ENCODE measurements at places on chromosomes 2 and 18. TPM values are rescaled to one million over a fixed set of nuclear protein-coding genes. Genes with fewer than 3 reads are reported as not detected.
A peak's percentile ranks its signal among the peaks of the same experiment; 100 is the strongest.

DSEL gene
- polyA plus RNA-seq, result 11.9 TPM

CHRND gene
- polyA plus RNA-seq, result 180 TPM

ABHD1 gene
- polyA plus RNA-seq, result 0.49 TPM

ACTG2 gene
- polyA plus RNA-seq, result 5.1 TPM

FBXO41 gene
- polyA plus RNA-seq, result 0.18 TPM

VSNL1 gene
- polyA plus RNA-seq, result 4.9 TPM

GRCh38 chr2:79179036-79179435, 19.5 kb upstream of the REG3A start:
- no peak for DNase-seq

DNA sequence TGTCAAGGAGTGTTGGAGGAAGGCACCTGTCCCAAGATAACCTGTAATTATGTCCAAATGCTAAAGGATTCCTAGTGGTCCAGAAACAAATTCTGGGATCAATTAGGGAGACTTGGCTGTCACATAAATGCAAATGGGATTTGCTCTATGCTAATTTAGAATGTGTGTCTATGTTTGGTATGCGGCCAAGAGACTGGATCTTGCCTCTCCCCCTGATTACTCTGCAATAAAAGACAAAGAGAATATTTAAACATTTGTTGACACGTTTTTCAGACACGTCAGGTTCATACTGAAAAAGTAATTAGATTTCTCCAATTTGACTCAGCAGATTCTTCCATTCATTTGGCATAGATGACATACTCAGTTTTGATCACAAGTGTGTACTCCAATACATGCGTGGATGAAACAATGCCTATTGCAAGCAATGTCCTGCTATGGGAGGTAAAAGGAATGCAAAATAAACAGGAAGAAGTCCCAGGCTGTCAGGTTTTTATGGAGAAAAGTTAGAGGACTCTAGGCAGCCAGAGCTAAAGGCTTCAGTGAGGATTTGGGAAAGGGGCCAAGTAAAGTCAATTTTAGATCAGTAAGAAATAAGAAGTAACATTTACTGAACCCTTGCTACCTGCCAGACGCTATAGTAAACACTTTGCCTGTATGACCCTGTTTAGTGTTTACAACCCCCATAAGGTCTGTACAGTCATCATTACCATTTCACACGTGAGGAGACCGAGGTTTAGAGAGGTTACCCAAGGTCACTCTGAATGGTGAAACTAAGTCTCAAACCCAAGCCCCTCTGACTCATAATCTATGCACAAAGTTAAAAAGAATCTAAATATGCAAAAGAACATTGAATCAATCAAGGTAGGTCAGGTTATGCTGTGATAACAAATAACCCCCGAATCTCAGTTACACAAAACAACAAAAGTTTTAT, 7.8 kb downstream of the ANTXR1 start:
- DNase-seq, result no peak

DNA sequence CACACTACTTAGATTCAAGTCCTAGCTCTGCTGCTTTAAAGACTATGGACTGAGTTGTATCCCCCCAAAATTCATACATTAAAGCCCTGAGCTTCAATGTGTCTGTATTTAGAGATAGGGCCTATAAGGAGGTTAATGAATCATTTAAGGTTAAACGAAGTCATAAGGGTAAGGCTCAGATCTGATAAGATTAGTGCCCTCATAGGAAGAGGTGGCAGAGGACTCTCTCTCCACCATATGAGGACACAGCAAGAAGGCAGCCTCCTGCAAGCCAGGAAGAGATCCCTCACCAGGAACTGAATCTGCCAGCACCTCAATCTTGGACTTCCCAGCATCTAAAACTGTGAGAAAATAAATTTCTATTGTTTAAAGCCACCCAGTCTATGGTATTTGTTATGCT, 3.1 kb upstream of the CYTIP start:
- DNase-seq, result no peak

- DNase-seq, result no peak
Measured at GRCh38 chr2:79862756-79863155, 349.9 kb downstream of the CTNNA2 start.

DNA sequence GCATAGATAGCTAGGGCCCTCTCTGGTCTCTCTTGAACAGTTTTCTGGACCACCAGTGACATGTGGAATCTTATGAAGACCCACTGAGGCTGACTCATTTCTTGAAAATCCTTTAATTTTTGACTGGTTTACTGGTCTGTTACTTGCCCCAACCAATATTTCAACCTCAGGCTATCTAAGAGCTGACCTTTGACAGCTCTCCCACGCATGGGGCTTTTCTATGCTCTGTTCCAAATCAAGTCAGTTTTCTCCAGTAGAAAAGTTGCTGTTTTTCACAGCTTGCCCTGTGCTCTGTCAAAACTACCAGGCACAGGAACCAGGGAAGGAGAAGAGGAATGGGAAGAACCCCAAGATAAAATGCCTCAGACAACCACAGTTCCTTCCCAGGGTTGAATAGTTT, 46.0 kb upstream of the MTIF2 start:
- no peak for DNase-seq

DNA sequence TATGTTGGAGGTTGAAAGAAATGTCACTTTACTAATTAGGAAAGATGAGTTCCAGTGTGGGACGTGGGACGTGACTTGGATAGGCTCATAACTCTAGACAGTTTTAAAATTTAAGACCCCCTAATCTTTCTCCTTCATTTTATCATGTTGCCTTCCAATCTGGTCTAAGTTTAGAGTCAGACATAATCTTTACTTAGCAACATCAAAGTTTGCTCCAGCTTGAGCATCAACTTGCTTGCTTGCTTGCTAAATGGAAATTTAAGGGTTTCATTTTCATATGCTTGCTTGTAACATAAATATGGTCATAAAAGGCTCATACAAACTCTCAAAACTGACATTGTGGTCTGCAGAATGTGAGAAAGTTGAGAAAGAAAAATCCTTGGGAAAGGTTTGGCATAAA, 428.9 kb downstream of the EPHA4 start:
- no peak for DNase-seq

DNA sequence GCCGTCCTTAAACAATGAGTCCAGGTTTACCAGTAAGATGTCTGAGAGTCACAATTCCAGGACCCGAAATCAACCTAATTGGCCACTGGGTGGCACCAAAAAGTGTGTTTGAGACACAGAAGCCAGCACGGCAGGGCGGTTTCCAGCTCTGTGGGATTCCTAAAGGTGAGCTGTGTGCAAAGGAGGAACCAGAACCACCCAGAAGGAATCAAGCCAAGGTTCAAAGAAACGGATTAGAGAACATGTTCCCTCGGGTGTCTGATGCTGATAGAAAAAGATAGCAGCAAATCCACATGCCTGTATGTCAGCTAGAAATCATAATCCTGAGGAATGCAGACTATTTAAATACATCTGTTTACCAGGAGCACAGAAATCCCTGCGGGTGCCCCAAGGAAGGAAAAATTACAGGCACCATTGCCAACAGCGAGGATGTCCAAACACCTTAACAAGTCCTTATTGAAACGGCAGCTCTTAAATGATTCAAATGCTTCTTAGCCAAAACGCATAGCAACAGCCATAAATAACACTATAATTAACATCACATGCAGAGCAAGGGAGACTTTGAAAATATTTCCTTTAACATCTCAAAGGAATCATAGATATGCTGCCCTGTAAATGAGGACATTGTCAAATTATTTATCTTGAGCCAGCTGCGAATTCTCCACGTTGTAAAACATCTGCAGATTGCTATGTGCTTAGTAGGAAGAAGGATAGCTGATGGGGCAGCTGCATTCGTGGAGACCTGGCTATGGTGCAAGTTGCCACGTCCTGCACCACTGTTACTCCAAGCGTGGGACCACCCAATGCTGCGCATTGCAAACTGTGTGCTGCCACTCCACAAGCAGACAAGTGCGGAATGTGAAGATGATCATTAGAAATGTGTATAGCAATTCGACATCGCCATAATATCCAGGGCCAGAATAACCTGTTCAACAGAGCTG, 318.7 kb upstream of the NCKAP5 start:
- peak; percentile 43 for DNase-seq

GRCh38 chr18:6482198-6482977, 67.7 kb upstream of the L3MBTL4 start:
- DNase-seq, result no peak

- DNase-seq, result no peak
Measured at GRCh38 chr2:119728421-119728820, 31.3 kb upstream of the PTPN4 start.

DNA sequence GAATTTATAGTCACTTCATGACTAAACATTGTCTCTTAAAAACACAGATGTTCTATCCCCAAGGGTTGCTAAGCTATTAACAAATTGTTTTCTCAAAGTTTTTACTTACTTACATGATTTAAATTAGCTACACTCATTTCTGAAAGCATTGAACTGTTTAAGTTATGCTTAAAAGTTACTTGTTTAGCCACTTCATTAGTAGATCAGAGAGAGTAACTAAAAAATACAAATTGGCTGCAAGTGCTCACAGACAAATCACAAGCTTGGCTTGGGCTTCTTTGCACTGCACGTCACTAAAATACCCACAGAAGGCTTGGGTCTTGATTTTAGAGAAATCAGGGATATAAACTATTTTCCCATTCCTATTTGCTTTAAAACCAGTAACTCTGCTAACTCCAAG, 114.1 kb upstream of the SMAD7 start:
- DNase-seq, result no peak

GRCh38 chr2:209929369-209929768, 73.1 kb upstream of the RPE start:
- no peak for DNase-seq

- no peak for DNase-seq
Measured at GRCh38 chr18:5630057-5630899, 86.5 kb upstream of the EPB41L3 start.

- DNase-seq, result no peak
Measured at GRCh38 chr2:240200230-240201051, 60.0 kb upstream of the OTOS start.

DNA sequence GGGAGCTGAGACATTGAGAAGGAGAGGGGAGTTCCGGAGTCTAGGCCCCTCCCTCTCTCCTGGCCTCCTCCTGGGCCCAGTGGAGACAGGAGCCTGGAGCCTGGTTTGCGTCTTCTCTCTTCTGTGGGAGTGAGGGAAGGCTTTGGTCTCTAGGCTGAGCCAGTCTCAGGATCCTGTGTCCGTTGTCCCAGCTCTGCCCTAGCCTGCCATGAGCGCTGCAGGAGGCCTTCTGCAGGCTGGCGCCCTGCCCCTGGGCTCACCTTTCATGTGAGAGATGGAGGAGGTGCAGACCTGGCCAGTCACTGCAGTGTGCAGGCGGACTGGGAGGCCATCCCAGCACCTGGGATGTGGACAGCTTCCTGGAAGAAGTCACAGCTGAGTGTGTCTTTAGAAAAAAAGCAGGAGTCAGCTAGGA, 8.7 kb downstream of the IMPA2 start:
- no peak for DNase-seq

DNA sequence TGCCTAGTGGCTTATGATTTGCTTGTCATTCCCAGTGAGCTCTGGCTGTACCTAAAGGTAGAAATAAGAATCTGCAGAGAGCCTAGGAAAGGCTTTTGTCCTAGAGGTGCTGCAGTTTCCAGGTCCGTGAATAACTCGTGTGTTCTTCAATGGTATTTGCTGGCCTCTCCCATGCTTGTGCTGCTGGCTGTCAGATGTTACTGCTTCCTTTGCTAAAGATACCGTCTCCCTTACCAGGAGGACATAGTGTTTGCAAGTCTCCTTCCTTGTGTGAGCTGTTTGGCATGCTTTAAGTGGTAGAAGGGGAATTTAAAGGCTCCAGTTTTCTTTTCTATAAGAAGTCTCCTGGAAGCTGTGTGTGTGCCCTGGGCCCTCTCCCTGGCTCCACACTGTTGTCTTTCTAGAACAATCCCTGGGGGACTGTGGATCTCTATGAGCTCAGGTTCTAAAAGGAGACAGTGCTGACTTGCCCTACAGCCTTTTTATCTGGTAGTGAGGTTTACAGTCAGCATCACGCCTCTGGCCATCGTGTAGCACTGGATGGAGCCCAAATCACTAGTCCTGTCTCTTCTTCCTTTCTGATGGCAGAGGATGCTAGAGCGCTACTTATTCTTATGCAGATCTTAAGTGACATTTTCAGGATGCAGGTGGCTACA, 65.8 kb downstream of the RNF144A start:
- no peak for DNase-seq

GRCh38 chr2:227164763-227165291, 403 bp downstream of the COL4A3 start:
- DNase-seq, result no peak

DNA sequence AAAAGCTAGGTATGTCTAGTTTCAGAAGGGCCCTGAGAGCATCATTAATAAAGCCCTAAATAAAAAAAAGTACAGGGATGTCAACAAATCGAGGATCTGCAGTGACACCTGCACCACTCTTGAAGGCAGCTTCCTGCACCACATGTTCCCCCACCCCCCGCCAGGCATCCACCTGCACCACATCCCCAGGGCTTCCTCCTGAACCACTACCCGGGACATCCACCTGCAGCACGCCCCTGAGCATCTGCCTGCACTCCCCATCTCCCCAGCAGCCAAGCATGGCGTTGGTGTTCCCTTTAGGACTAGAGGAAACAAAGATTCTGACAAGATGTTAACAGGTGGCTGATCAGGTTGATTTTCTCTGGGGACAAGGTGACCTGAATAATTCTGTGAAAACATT, 55.2 kb downstream of the DLGAP1 start:
- DNase-seq, result no peak

DNA sequence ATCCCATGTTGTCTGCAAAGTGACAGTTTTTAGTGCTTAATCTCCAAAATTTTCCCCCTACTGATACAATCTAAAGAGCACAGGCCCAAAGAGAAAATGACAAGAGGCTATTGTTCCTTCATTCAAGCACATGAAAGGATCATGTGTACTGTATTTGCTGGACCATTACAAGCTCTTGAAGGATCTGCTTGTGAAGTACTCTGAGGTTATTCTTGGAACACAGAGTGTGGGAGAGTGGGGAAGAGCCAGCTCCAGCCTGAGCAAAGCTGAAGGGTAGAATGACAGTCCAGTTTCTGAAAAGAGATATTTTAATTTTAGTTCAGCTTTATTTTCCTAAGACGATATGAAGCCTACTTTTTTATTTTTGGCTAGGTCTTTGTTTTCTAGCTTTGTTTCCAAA, 112.2 kb downstream of the GALNT3 start:
- no peak for DNase-seq

DNA sequence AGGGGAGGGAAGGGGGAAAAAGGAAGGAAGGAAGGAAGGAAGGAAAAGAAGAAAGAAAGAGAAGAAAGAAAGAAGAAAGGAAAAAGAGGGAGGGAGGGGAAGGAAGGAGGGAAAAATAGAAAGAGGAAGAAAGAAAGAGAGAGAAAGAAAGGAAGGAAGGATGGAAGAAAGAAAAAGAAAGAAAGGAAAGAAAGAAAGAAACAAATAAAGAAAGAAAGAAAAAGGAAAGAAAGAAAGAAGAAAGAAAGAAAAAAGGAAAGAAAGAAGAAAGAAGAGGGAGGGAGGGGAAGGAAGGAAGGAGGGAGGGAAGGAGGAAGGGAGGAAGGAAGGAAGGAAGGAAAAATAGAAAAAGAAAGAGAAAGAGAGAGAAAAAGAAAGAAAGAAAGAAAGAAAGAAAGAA, 315.8 kb upstream of the PIK3C3 start:
- DNase-seq, result no peak

Data from forelimb muscle (tissue), 1 donor.